Activated CD4-positive, alpha-beta T cell treated with anti-CD3 and anti-CD28 coated beads for 4 hours (primary cell): ENCODE measurements at places on chromosomes 2 and 18.

- no peak for DNase-seq
Measured at GRCh38 chr2:177604271-177605065, 211.9 kb downstream of the AGPS start.

GRCh38 chr2:207477896-207478295 is 51.9 kb upstream of the CREB1 start:
- DNase-seq: no peak

GRCh38 chr2:27752551-27753237 is 18.8 kb upstream of the MRPL33 start:
- DNase-seq: no peak

DNA sequence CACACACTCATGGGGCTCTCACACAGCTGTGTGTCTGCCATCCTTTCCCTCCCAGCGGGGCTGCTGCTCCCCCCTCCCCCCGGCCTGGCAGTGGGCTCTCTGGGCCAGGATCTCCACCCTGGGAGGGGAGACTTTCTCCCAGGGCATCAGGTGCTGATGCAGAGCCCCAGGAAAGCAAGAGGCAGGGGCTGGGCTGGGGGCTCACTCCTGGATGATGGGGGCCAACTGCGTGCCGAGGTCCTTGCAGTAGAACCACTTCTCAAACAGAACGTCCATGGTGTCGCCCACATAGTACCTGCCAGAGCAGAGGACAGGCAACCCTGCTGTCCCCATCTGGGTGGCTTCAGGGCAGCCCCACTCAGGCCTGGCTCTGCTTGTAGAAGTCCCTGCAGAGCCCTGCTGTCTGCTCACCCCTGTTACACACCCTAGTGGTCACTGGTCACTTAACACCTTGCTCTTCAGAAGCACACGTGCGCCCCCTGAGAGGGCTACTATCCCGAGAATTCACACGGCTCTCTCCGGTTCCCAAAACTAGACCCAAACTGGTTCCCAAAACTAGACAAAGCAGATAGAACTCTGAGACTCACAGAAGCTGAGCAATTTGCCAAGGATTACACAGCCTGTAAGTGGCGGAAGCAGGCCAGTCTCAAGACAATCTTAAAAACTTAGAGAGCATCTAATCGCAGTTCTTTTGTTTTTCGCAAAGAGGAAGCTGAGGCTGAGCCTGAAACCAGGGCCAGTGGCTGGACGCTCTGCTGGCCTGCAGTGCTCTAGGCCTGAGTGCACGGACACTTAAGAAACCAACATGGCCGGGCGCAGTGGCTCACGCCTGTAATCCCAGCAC is 6.6 kb upstream of the OXER1 start:
- DNase-seq: no peak

GRCh38 chr2:169743549-169743948 is 9.9 kb downstream of the KLHL23 start:
- DNase-seq: no peak

- no peak for DNase-seq
Measured at GRCh38 chr2:26438926-26439325, 37.2 kb downstream of the DRC1 start.

DNA sequence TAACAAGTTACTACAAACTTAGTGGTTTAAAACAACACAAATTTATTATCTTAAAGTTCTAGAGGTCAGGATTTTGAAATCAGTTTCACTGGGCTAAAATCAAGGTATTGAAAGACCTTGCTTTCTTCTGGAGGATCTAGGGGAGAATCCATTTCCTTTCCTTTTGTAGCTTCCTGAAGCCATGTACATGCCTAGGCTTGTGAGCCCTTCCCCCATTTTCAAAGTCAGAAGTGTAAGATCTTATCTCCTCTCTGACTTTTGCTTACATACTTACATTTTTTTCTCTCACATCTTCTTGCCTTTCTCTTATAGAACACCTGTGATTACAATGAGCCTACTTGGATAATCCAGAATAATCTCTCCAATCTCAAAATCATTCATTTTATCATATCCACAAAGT is 78.7 kb upstream of the MBOAT2 start:
- DNase-seq: no peak

- no peak for DNase-seq
Measured at GRCh38 chr2:486371-486770, 190.8 kb downstream of the TMEM18 start.

GRCh38 chr2:23530206-23530908 is 145.4 kb downstream of the KLHL29 start:
- DNase-seq: no peak

- no peak for DNase-seq
Measured at GRCh38 chr2:43511199-43511598, 84.6 kb downstream of the THADA start.

- DNase-seq: no peak
Measured at GRCh38 chr18:57437766-57438671, 2.8 kb downstream of the ONECUT2 start.

GRCh38 chr2:70936165-70936978 is 672 bp downstream of the ATP6V1B1 start:
- DNase-seq: no peak

DNA sequence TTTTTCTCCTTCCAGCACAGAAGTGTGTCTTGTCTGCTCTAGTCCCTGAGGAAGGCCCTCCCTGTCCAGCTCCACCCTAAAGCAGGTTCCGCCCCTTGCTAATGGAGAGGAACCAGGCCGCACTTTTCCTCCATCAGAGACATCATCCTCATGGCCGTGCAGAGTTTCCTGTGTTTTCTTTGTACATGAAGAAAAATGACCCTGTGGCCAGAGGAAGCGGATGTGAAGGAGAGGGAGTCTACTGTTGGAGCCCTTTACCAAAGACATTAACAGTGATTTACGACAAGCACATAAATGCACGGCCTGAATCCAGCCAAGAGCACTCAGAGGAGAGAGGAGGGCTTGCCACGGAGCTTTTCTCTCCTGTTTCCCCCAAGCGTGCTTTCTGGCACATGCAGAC is 109.5 kb downstream of the RNF144A start:
- no peak for DNase-seq

- no peak for DNase-seq
Measured at GRCh38 chr2:54624591-54625071, 98.8 kb upstream of the EML6 start.

- DNase-seq: no peak
Measured at GRCh38 chr2:241560883-241561474, 2.4 kb downstream of the BOK start.

DNA sequence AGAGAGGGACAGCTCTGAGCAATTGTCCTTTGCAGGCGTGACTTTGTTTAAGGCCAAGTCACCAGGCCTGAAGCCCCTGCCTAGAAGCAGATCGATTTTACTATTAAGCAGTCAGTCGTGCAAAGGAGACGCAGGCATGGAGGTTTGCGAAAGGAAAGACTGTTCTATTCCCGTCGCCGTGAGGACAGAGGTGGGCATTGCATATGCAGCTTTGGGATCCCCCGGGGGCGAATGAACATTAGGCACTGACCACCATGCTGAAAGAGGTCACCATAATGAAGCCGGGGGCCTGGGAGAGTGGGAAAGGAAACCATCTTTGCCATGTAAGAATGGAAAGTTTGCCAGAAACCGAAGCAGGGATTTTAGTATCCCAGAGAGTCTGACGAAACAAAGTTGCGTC is 231.6 kb downstream of the BCL11A start:
- DNase-seq: no peak

DNA sequence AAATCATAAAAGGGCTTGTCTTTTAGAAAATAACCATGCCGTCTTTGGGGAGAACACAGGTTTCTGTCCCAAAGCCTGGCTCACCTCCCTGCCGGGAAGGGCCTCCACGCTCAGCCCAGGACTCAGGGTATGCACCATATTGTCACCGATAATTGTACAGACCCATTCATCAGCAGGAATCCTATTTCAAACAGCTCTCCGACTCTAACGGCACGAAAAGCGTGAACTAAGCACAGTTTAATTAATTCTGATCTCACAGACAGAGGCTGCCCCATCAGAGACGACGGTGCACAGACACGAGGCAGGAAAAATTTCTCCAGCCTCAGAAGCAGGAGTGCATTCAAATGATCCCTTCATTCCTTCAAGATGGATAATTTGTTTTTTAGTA is 276.2 kb downstream of the MYCN start:
- DNase-seq: no peak

- no peak for DNase-seq
Measured at GRCh38 chr18:11518788-11519685, 90.4 kb upstream of the SLC35G4 start.

GRCh38 chr2:179335732-179336131 is 71.1 kb upstream of the SESTD1 start:
- no peak for DNase-seq

- no peak for DNase-seq
Measured at GRCh38 chr18:59909289-59910036, 9.7 kb downstream of the PMAIP1 start.

DNA sequence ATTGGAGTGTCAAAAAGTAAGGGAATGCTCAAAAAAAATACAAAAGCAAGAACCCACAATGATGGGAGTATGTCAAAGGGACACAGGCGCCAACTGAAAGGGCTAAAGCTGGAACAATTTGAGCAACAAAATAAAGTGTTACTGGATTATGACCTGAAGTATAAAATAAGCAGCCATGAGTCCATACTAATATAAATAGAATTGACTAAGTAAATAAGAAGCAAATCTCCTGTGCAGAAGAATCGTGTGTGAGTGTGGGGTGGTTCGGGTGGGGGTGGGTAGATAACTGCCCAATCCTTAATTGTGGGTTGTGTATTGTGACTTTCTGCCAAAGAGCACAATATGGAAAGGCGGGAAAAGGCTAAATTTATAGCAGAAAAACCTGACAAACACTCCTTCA is 23.5 kb downstream of the IRS1 start:
- no peak for DNase-seq

DNA sequence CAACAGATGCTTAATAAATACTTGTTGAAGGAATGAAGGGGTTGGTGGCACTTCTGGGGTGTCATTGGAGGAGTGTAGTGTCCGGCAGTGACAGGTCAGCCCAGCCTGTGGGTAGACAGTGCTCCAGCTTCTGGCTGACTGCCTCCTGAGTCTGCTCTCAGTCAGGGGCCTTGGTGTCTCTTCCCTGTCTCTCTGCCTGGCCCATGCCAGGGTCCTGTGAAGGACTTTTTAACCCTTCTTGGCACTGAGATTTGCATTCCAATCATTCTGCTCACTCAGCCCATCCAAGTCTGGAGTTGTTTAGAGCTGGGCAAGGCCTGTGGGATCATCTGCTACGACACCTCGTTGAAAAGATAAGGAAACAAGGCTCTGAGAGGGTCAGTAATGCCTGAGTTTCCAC is 1.4 kb upstream of the KCNK3 start:
- no peak for DNase-seq

- DNase-seq: no peak
Measured at GRCh38 chr2:225337183-225337582, 62.3 kb upstream of the NYAP2 start.

GRCh38 chr2:235263205-235264120 is 230.4 kb upstream of the AGAP1 start:
- no peak for DNase-seq

DNA sequence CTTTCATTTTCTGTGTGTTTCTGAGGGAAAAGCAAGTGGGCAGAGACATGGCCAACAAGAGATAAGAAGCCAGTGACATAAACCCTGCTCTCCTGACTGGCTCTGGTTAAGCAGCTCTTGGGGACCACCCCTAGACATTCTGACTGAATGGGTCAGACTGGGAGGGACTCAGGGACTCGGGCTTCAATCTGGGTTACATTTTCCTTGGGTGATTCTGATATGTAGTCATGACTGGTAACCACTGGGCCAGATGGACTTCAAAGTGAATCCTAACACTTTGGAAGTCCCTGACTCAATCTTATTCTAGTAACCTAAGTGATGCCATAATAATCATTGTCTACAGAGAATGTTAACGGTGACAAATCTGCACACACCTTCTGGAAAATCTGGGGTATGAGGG is 397.8 kb downstream of the NBAS start:
- no peak for DNase-seq

DNA sequence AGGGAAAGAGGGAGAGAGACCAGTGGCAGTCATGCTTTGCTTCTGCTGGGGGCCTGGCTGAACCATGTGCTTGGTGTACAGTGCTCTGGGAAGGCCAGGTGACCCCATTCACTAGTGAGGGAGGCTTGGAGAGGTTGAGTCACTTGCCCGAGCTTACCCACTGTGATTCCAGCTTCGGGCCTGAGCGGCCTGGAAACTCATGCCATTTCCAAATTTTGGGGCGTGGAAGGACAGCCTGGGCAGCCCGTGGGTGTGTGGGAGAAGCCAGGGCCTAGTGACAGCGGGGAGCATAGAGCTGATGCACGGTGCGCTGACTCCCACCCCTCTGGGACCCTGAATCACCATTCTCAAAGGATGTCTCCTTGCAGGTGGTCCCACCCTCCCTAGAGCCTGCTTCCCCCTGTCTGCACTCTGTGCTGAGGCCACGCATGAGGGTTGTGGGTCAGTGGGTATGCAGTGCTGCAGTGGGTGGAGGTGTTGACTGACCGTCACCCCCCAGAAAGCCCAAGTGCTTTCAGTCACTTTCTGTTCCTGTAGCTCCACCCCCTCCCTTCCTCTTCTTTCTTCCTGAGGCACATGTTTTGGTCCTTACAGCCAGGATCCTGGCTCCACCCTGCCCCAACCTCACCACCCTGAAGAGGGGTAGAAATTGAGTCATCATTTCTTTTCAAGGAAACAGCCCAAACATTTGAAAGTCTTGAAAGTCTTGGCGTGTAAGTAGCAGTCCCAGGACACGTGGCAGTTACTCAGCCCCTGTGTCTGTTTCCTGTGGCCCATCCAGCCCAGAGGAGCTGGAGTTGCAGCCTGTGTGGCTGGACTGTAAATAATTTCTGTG is 69.3 kb upstream of the MCFD2 start:
- DNase-seq: peak; percentile 40

- DNase-seq: peak; percentile 4
Measured at GRCh38 chr2:191245869-191246531, 796 bp downstream of the MYO1B start.

DNA sequence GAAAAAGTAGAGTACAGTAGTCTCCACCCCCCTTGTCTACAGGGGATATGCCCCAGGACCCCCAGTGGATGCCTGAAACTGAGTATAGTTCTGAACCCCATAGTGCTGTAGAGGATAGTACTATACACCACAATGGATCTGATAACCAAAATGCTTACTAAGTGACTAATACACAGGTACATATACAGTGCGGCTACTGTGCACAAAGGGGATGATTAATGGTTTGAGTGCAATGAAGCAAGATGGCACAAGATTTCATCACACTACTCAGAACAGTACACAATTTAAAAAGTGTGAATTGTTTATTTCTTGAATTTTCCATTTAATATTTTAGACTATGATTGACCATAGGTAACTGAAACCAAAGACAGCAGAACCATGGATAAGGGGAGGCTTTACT is 446.9 kb upstream of the NRP2 start:
- no peak for DNase-seq

- DNase-seq: no peak
Measured at GRCh38 chr2:128414946-128415778, 96.5 kb upstream of the HS6ST1 start.

GRCh38 chr2:144359684-144360083 is 160.2 kb downstream of the ZEB2 start:
- DNase-seq: no peak
